ENCODE measurements at places on chromosomes 16 and 17.

DNA sequence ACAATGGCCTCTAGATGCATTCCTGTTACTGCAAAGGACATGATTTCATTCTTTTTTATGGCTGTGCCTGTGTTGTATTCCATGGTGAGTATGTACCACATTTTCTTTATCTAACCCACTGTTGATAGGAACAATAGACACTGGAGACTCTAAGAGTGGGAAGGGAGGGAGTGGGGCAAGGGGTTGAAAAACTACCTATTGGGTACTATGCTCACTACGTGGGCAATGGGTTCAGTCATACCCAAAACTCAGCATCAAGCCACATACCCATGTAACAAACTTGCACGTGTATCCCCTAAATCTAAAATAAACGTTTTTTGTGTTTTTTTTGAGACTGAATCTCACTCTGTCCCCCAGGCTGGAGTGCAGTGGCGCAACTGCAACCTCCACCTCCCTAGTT, 47.1 kb upstream of the SCNN1B start:
- no peak for DNase-seq

- no peak for DNase-seq
These were observed 21.7 kb downstream of the IL4R start for GRCh38 chr16:27335349-27336053.

- no peak for DNase-seq
These were observed 26.2 kb upstream of the RHBDL3 start for GRCh38 chr17:32239456-32239855.

DNA sequence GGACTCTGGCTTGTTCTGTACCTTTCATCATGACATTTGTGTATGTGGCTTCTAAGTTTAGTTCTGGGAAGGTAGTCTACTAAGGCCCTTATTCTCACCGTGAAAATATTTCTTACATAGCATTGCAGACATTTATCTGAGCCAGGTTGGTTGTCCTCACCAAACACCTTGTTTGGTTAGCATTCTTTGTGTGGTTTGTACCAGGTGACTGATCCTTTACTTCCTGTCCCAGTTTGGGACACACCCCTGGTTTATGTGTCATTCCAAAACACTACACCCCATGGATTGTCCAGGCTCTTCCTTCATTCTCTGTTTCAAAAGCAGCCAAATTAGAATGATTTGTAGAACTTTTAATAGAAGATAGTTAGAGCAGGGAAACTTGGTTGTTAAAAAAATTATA, 23.2 kb upstream of the DUSP14 start:
- no peak for DNase-seq

DNA sequence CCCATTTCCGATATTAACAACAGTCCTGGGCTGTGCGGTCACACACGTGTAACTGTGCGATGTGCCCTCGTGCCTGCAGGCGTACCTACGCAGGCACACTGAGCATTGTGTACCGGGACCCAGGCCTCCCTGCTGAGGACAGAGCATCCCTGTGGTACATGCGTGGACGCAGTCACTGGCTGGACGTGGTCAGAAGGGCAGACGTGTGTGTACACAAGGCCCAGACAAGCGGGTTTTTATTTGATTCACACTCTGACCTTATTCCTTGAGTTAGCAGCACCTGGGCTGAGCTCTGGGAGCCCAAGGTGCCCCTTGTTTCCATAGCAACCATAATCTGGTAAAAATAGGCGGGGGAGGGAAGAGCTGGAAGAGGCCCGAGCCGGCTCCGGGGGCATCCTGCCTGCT, 19.5 kb downstream of the RAP1GAP2 start:
- DNase-seq = peak; percentile 65

DNA sequence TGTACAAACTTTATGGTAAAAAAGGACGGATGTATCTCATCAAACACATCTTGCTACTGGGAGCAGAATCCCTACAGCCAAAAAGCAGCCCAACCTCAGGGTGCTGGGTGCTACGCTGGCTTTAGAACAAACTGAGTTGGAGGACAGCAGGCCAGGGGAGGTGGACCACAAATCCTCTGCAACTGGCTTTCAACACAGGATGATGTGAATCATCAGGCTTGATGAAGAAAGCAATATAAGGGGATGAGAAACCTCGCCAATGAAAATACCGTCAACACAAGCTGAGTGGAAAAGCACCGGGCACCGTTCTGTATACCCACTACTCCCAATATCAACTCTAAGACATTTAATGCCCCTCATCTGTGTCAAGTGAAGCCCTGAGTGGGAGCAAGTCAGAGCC, 14.3 kb downstream of the HBQ1 start:
- no peak for DNase-seq

DNA sequence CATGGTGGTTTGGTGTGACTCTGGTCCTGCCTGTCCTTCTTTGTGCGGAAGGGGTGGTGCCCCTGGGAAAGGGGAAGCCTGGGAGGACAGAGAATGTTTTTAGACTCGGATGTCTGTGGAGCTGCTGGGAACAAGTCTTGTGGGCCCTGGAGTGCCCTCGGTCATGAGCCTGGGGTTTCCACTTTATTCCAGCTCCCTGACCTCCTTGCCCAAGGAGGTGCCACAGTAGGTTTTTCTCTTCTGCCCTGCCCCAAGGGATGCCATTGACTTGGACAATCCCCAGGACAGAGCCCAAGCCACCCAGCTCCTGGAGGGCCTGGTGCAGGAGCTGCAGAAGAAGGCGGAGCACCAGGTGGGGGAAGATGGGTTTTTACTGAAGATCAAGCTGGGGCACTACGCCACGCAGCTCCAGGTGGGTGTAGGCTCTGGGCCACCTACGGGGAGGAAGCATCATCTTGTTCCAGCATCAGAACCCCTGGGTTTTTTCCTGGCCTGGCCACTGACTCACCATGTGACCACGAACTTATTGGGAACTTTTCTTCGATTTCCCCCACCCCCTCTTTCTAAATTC, 1.4 kb downstream of the STAT5A start:
- no peak for DNase-seq

DNA sequence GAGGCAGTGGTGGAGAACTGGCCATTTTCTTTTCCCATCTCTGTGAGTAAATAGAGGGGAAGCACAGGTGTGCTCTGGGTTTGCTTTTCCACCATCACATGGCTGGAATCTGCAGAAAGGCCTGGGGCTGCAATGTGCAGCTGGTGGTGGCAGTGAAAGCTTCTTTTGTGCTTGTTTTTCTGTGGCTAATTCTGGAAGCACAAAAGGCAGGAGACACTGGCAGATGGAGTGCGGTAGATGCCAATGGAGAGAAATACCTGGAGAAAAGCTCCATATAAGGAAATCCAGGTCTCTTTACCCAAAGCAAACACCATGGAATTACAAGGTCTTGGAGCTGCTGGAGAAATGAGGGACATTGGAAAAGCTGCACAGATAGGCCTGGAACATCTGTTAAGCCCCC, 146.9 kb downstream of the HAPSTR1 start:
- no peak for DNase-seq

DNA sequence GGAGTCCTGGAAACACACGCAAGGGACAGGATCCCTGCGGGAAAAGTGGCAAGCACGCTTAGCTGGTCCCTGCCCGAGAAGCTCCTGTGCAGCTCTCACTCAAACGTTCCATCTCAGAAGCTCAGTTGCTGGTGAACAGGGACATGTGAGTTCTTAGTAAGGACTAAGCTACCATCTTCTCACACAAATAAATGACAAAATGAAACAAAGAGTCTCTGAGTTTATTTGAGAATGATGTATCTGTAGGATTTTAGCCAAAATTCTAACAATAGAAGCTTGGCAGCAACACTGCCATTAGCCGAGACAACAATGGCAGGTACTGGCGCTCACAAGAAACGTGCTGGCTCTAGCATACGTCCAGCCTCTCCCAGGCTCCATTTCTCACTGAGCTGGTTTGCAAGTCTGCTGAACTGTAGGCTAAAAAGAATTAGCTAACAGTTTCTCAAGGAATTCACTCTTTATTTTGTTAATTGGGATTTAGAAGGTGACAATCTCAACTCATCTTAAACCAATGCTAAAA, 90.2 kb downstream of the VPS53 start:
- no peak for DNase-seq
